Stimulated activated CD8-positive, alpha-beta memory T cell treated with anti-CD3 and anti-CD28 coated beads, Interleukin-4, amount 100 ng/mL, for 4 hours (primary cell): ENCODE measurements at places on chromosomes 3 and 15.

GRCh38 chr3:142958707-142959106 is 4.8 kb downstream of the PAQR9 start:
- no peak for DNase-seq

DNA sequence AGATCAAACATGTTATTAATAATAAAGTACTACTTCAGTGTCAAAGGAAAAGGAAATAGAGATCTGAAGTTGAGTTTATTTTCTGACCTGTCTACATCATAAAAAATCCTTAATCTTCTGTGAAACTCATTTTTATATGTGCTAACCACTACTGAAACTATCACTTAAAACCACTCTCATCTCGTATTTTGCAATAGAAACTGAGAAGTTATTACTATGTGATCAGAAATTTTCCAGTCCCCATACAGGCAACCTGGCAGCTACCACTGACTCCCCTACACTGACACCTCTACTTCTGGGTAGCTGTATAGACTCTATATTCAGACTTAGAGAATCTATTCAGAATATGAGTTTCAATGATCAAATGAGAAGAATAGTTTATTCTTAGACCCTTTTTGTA is 8.3 kb downstream of the HDGFL3 start:
- DNase-seq = no peak

DNA sequence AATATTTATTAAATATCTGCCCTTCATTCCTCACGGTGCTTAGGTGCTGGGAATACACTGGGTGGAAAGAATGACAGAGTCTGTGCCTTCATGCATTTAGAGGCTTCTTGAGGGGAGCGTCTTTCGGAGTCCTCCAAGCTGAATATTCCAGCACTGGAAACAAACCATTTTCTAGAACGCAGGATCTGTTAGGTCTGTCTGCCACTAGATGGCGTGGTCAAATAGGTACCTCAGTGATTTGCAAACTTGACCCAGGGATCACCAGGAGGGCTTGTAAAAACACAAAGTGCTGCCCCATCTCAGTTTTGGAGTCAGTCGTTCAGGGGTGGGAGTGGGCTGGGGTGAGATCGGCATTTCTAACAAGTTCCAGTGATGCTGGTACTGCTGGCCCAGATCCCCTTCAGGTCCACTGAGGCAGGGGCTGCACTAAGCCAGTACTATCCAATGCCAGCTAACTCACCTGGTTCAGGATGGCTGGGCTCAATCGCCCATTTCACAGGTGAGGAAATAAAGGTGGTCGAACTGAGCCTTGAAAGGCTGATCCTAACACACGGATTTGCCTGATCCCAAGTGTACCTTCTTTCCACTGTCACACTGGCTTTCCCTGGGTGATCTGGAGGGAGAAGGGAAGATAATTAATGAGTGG is 14.8 kb downstream of the ARNT2 start:
- DNase-seq = no peak

- DNase-seq = no peak
Measured at GRCh38 chr15:74205582-74205947, 3.0 kb upstream of the STRA6 start.

DNA sequence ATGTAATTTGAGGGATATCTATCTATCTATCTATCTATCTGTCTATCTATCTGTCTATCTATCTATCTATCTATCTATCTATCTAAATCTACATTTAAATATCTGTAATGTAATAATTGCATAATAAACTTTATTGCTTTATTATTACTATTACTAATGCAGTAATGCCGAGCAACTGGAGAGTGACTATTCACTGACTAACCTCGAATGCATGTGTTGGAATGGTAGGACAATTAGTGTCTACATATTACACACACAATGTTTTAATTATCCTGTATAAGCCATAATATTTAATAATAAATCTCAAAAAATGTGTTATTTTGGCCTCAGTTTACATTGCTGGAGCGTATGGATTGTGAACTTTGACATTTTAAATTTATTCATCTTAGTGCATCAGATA is 25.2 kb upstream of the CNTN3 start:
- DNase-seq = no peak

DNA sequence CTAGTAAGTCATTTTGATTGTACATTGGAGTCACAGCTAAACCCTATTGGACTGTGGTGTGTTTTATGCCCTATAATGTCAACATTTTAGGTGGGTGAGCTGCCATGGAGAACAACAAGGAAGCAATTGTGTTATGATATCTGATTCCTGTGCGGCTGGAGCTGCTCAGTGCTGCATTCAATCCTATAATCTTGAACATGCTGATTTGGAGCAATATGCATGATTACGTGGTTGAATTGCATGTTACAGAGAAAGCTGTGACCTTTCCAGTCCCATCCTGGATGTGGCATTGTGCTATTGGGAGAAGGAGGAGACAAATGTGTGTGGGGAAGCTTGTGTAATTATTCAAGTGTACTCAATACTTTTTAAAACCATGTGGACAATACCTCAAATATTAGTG is 20.1 kb upstream of the C3orf49 start:
- no peak for DNase-seq

DNA sequence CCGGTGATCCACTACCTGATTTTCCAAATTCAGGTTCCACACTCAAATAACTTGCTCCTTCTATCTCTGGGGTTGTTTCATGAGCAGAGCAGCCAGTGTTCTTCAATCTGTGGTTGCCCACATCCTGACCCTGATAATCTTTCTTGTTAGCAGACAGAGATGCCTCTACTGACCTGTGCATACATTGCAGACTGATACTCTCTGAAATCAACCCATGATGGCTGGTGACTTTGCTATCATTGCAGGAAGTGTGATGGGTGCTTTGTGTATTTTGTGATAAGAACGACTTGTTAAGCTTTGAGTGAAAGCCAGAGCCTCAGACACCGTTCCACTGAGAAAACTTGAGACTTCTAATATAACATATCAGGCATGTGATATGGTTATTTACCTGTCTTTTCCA is 39.9 kb downstream of the GATM start:
- DNase-seq = no peak

DNA sequence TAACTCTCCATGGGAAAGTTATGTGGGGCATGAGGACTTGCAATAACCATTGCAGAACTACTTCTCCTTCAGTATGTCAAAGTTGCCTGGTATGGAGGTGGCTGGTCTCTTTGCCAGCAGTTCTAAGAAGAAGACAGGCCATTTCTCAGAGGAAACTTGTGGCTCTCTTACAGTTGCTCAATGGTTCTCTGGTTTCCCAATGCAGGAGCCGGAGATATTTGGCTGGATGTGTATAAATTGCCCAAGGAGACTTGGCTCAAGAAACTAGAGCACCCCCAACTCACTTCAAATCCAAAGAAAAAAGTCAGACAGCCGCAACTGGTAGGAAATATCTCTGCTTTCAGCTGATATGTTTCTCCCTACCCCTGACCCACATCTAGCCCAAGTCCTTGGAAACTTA is 24.2 kb downstream of the WDR93 start:
- DNase-seq = no peak

DNA sequence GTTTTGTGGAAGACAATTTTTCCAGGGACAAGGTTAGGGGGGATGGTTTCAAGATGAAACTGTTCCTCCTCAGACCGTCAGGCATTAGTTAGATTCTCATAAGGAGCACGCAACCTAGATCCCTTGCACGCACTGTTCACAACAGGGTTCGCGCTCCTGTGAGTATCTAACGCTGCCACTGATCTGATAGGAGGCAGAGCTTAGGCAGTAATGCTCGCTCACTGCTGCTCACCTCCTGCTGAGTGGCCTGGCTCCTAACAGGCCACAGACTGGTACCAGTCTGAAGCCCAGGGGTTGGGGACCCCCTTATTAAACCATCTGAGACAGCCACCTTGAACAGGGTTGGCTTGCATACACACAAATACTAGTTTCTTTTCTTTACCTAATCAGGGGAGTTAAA is 13.5 kb upstream of the IMPG2 start:
- no peak for DNase-seq

DNA sequence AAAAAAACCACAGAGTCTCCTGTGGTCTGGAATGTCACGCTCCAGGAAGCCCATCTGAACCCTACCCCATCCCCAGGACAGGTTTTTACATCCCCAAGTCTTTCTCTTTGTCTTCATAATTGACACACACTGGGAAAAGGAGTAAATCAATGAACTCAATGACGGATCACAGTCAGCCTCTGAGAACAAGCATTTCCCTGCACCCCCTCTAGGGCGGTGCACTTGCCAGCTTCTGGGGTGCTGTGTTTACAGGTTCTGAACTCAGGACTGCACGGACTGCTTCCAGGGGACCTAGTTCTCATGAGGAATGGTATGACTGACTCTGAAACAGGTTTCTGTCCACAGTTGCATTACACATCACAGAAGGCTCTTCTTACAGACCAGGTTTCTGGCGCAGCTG is 81.1 kb downstream of the NUP210 start:
- no peak for DNase-seq

DNA sequence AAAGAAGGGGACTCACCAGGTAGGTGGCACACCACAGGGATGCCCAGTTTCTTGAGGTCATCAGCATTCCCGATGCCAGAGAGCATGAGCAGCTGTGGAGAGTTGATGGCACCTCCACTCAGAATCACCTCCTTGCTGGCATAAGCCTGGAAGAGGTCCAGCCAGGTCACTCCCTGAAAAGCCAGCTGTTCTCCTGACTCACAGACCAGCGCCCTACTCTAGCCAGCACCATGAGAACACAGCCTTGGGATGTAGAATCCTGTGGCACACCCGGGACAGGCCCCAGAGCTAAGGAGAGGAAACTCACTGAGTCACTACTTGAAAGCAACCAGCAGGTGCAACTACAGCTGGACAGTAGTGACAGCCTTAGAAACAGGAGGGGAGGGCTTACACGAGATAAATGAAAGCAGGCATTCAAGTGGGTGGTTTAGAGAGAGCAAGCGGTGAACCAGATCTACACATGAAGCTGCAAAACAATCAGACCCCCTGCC is 24.5 kb downstream of the CHDH start:
- no peak for DNase-seq

DNA sequence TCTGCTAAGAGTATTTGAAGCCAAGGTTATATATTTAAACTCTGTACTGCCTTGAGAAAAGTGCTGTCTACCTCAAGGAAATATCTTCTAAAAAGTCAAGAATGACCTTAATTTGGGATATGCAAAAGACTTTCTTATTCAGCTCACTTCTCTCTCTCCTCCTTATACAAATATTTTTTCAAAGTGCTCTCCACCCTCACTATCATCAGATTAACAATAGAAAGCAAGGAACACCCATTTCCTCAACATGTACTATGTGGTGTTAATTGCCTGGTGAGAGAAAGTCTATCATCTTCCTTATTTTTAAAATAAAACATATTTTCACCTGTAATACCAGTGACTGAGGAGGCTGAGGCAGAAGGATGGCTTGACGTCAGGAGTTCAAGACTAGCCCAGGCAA is 44.4 kb upstream of the RSL24D1 start:
- DNase-seq = no peak

DNA sequence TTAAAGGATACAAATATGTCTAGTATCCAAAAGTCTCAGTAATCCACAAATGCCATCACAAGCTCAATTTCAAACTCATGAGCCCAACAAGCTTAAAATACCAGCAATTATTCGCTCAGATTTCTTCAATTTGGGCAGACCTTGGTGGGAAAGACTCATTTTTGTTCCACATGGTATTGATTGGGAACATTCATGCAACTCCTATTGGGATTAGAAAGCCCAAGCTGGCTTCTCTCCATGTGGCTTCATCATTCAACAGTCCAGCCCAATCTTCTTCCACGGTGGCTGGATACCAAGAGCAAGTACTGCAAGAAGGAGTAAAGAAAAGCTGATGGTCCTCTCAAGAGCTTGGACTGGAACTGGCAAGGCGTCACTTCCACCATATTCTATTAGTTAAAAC is 66.3 kb downstream of the STRIT1 start:
- no peak for DNase-seq

- no peak for DNase-seq
Measured at GRCh38 chr3:15465876-15466585, 38.6 kb downstream of the EAF1 start.

- DNase-seq = no peak
Measured at GRCh38 chr15:63605036-63605435, 7.8 kb downstream of the FBXL22 start.

GRCh38 chr3:56320883-56321282 is 147.4 kb downstream of the ERC2 start:
- no peak for DNase-seq

DNA sequence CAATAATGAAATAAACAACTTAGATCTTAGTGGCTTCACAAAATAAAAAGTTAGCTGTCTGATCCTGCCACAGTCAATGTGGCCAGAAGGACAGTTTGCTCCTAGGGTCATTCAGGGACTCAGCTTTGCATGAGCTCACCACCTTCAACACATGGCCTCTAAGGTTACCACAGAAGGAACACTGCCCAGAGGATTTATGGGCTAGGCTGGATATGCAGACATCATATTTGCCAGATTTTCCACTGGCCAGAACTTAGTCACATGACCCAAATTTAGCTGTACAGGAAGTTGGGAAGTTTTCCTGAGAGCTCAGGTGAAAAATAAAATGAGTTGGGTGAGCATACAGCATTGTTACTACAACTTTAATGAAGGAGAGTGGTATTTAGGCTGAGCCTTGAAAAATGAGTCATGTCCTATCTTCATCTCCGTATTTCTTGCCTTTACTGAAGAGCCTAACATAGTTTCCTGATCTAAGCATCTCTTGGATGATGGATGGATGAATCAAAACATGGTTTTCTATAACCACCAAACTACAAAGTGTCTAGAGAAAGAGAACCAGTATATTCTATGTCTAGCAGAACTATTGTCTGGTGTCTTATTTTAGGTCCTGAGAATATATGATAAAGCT is 54.9 kb upstream of the TMEM108 start:
- no peak for DNase-seq

- DNase-seq = no peak
Measured at GRCh38 chr3:148646126-148646665, 51.5 kb upstream of the AGTR1 start.

DNA sequence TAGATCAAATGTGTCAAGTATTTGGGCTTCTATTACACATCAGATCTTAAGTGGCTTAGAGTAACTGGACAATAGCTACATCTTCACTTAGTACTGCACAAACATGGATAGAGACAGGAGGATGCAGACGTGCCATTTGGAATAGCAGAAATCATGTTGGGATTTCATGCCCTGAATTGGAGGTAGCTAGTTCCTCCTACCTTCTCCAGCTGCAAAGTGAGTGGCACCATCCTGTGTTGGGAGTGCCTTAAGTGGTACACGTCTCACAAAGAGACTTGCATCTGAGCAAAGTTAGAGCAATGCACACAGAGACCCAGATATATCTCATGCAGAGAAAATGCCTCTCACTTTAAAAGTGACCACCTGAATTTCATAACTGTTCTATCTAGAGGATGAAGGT is 136.5 kb downstream of the SSR3 start:
- no peak for DNase-seq

DNA sequence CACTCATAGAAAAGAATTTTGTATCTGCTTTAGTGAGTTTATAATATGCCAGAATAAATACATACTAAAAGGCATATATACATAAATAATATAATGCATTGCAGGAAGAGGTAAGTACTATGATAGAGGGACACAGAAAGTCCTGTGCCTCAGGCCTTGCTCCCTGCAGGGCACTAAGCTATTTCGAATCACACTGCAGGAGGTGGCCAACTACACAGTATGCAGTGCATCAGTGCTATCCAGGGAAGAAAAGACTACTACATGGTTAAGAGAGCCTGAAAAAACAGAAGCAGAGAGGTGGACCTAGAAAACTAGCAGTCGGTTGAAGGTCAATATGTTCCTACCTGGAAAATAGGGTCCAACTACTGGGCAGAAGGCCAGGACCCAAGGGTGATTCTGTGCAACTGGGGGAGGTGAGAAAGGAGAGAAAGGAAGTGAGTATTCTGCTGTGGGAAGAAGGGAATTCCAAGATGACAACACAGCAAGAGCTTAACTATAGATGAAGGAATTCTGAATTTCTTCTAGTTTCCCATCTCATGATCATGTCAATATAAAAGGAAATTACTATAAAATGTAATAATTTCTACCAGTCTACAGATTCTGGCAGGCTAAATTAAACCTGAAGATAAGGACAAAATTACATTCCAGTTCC is 218.0 kb downstream of the ZBTB20 start:
- no peak for DNase-seq
